ENCODE measurements at places on chromosomes 7 and 10. TPM values are rescaled to one million over a fixed set of nuclear protein-coding genes. Genes with fewer than 3 reads are reported as not detected.
A peak's percentile ranks its signal among the peaks of the same experiment; 100 is the strongest.

Gene ZNF467
- total RNA-seq: 5.8 TPM

Gene SPDYE2B
- total RNA-seq: not detected

Gene FAM25G
- total RNA-seq: not detected

Gene SAMD9L
- total RNA-seq: 2.2 TPM

Gene UTF1
- total RNA-seq: not detected

Gene LRCH4
- 154 TPM for total RNA-seq

Gene TEX47
- not detected for total RNA-seq

- no peak overlapping the region for H3K4me3 ChIP-seq
- H3K36me3 ChIP-seq: no peaks in the 10 kb centered on the region
- no peaks in the 10 kb centered on the region for H3K27me3 ChIP-seq
These were observed 45.1 kb downstream of the DPY19L1 start for GRCh38 chr7:34991938-34992840.

- no peak overlapping the region for H3K27ac ChIP-seq
- H3K27me3 ChIP-seq: no peaks in the 10 kb centered on the region
- no peaks in the 10 kb centered on the region for H3K36me3 ChIP-seq
- DNase-seq: no peak
- H3K4me3 ChIP-seq: no peak overlapping the region
These were observed 23.4 kb upstream of the SLC26A3 start for GRCh38 chr7:107826451-107826850.

DNA sequence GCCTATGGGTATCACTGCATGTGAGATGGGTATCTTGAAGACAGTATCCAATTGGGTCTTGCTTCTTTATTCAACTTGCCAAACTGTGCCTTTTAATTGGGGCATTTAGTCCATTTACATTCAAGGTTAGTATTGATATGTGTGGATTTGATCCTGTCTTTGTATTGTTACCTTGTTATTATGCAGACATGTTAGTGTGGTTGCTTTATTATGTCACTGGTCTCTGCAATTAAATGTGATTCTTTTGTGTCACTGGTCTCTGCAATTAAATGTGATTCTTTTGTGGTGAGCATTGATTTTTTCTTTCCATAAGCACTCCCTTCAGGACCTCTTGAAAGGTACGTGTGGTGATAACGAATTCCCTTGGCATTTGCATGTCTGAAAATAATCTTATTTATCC, 357.8 kb upstream of the STEAP1 start:
- H3K36me3 ChIP-seq: no peaks in the 10 kb centered on the region
- no peaks in the 10 kb centered on the region for H3K4me1 ChIP-seq
- no peak for DNase-seq
- H3K27ac ChIP-seq: no peak overlapping the region
- no peaks in the 10 kb centered on the region for H3K27me3 ChIP-seq

DNA sequence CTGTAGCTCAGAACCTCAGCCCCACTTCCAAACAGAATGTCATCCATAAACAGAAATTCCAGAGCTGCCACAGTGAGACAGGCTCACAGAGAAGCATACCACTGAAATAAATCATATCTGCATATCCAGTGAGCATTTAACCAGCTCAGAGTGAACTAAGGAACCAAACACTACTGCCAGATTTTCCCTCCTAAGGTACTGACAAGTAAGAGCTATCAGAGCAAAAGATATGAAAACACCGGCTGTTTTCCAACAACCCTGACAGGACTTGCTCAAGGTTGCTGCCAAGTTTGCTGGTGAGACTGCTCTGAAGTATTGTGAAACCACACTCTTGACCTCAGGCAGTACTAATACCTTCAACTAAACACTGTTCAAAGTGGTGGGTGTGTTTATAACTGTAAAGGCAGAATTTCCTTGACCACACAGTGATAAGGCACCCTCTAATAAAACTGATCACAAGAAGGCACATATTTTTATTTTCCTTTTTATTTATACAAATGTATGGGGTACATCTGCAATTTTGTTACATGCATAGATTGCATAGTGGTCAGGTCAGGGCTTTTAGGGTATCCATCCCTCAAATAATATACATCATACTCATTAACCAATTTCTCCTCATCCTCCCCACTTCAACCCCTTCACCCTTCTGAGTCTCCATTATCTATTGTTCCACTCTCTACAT, 18.3 kb downstream of the SGMS1 start:
- H3K4me3 ChIP-seq: no peak overlapping the region
- no peaks in the 10 kb centered on the region for H3K27me3 ChIP-seq
- H3K36me3 ChIP-seq: no peaks in the 10 kb centered on the region
- H3K4me1 ChIP-seq: peaks cover 76% of the 10 kb centered on the region
- peak; percentile 85 for DNase-seq

DNA sequence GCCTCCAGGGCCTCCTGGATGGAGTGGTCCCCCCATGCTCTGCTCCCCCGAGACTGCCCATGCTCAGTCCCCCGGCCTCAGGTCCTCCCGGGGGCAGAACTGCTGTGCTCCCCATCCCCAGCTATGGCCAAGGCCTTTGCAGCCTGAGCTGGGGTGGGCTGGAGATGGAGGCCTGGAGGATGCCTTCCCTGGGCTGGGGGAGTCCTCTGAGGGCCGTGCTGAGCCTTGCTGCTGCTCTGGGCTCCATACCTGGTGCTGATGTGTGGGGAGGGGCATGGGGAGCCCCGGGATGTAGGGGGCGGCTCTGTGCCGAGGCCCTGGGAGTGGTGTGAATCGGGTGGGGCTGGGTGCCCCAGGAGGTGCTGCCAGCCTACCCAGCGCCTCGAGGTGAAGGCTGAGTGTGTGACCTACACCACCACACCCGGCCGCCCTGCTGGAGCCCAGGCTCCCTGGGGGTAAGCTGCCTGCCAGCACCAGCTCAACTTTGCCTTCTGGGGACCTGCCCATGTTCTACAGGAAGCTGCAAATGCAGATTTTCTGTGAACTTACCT, 109.5 kb downstream of the UNCX start:
- H3K36me3 ChIP-seq: no peaks in the 10 kb centered on the region
- no peak overlapping the region for H3K27ac ChIP-seq
- DNase-seq: no peak
- peaks cover 64% of the 10 kb centered on the region for H3K27me3 ChIP-seq
- no peak overlapping the region for H3K4me3 ChIP-seq

DNA sequence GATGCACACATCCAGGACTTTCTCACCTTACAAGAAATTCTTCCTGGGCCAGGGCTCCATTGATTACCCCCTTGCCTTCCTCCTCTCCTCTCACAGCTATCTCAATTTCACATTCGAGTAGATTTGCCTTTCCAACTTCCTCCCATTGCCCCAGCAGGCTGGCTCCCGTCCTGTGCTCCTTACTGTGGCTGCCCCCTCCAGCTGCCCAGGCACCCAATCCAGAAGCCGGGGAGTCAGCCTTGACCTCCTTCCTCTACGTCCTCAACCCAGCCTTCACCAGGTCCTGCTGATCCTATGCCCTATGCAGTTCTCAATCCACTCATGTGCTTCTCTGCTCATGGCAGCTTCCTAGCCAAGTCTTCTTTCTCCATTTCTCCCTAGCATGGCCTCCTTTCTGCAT, 85.7 kb upstream of the GPR26 start:
- DNase-seq: no peak
- peaks cover 16% of the 10 kb centered on the region for H3K4me1 ChIP-seq
- no peaks in the 10 kb centered on the region for H3K27me3 ChIP-seq
- no peak overlapping the region for H3K4me3 ChIP-seq
- H3K27ac ChIP-seq: no peak overlapping the region
- no peaks in the 10 kb centered on the region for H3K36me3 ChIP-seq

GRCh38 chr10:31421322-31421721, 102.3 kb downstream of the ZEB1 start:
- H3K27me3 ChIP-seq: no peaks in the 10 kb centered on the region
- peaks cover 39% of the 10 kb centered on the region for H3K4me1 ChIP-seq
- H3K4me3 ChIP-seq: no peak overlapping the region
- H3K27ac ChIP-seq: no peak overlapping the region

DNA sequence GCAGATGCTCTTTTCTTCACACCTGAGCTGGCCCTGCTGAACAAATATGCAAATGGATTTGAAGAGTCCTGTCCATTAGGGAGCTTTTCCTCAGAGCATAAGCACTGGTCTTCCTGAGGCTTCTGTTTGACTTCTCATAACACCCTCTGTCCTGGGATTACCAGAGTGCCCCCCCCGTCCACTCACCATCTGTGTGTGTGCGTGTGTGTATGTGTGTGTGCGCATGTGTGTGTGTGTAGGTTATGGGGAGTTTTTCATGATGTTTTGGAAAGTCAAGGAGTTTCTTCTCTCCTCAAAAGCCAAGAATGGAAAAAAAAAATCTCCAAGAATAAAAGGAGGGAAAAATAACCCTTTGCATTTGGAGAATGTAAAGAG, 57.7 kb upstream of the COMTD1 start:
- H3K27ac ChIP-seq: peak overlapping the region; percentile 90
- no peaks in the 10 kb centered on the region for H3K36me3 ChIP-seq
- H3K4me3 ChIP-seq: no peak overlapping the region
- DNase-seq: no peak
- peaks cover 16% of the 10 kb centered on the region for H3K4me1 ChIP-seq
- H3K27me3 ChIP-seq: no peaks in the 10 kb centered on the region

- DNase-seq: no peak
- H3K27me3 ChIP-seq: no peaks in the 10 kb centered on the region
- no peak overlapping the region for H3K4me3 ChIP-seq
- H3K4me1 ChIP-seq: no peaks in the 10 kb centered on the region
- no peak overlapping the region for H3K27ac ChIP-seq
These were observed 96.3 kb upstream of the CAV2 start for GRCh38 chr7:116403265-116403664.

DNA sequence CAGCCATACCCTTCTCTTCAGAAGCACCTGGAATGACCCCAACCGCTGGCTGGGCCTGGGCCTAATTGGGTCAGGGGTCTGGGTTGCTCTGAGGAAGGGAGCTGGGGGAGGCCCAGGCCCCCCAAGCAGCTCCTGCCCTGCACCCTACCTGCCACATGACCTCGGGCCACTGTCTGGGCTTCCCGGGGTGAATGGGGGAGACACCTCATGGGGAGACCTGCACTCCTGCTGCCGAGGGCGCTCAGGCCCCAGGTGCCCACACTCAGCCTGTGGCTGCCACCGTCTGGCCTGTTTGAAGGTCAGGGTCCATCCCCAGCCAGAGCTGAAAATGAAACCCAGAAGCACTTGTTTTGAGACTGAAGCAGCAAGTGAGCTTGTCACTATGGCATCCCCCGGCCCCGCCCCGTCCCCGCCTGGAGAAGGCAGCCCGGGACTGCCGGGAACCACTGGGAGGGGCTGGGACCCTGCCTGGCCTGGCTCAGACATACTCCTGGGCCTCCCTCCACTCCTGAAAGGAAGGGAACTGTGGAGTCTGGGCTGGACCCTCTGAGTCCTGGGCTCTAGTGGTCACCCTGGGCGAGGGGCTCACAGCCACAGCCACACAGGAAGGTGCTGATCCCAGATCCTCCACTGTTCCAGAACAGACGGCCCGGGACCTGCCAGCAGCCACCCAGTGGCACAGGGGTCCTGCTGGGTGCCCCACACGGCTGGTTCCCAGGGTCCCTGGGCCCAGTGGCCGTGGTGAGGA, 7.4 kb upstream of the MICALL2 start:
- H3K4me3 ChIP-seq: no peak overlapping the region
- peak; percentile 72 for DNase-seq
- peaks cover 29% of the 10 kb centered on the region for H3K4me1 ChIP-seq
- H3K27me3 ChIP-seq: no peaks in the 10 kb centered on the region
- H3K27ac ChIP-seq: peak overlapping the region; percentile 79

DNA sequence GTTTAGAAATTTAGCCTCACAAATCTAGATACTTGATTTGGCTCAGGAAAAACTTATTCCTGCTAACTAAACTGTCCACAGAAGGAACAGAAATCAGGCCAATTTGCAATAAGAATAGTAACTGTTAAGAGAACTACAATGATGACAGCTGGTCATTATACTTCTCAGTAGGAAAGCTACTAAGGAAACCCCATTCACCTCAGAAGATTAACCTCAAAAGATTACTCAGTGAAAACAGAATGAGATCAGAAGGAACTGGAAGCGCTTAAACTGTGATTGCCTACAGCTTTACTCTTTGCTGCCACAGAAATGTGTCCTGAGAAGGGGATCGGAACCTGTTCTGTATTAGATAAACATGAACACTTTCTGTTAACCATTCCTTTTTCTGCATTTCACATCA, 24.3 kb upstream of the DNAJB12 start:
- H3K36me3 ChIP-seq: peaks cover 35% of the 10 kb centered on the region
- no peaks in the 10 kb centered on the region for H3K4me1 ChIP-seq
- no peak overlapping the region for H3K4me3 ChIP-seq

- DNase-seq: no peak
- H3K4me1 ChIP-seq: peaks cover 41% of the 10 kb centered on the region
These were observed 9.1 kb downstream of the VIM start for GRCh38 chr10:17237149-17237527.

GRCh38 chr10:106183041-106183440, 981.5 kb downstream of the SORCS1 start:
- H3K4me1 ChIP-seq: no peaks in the 10 kb centered on the region
- no peak overlapping the region for H3K27ac ChIP-seq
- DNase-seq: no peak
- no peaks in the 10 kb centered on the region for H3K36me3 ChIP-seq
- H3K27me3 ChIP-seq: no peaks in the 10 kb centered on the region

GRCh38 chr10:31582365-31583052, 263.5 kb downstream of the ZEB1 start:
- H3K36me3 ChIP-seq: no peaks in the 10 kb centered on the region
- H3K27ac ChIP-seq: peak overlapping the region; percentile 27
- H3K4me1 ChIP-seq: peaks cover 37% of the 10 kb centered on the region
- no peak overlapping the region for H3K4me3 ChIP-seq
- peak; percentile 81 for DNase-seq
- no peaks in the 10 kb centered on the region for H3K27me3 ChIP-seq

DNA sequence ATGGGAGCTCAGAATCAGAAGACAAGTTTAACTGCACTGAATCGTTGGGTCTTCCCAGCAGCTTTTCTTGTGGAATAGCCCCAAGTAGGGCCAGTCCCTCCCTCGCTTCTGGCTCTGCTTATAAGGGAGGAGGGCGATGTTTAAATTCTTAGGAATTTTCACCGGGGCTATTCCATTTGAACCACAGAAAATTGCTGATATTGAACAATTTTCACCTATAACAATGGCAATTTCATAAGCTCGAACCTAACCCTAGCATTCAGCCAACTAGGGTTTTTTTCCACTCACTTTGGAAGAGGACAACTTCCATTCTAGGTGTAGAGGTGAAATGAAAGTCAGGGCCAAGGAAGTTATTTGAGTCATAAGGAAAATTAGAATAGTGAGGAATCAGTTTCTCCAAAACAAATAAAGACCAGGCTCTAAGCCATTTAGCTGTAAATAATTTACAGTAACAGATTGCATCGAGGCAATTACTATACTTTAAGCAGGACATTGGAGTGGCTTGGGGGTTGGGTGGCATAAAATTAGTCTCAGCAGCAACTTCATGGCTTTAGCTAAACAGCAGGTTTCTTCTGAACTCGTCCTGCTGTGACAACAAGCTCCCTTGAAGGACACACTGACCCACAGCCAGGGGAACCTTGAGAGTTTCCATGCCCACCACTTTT, 1.5 kb upstream of the ATP6V0A4 start:
- H3K27ac ChIP-seq: no peak overlapping the region
- H3K36me3 ChIP-seq: no peaks in the 10 kb centered on the region
- no peaks in the 10 kb centered on the region for H3K27me3 ChIP-seq
- H3K4me1 ChIP-seq: no peaks in the 10 kb centered on the region

- DNase-seq: no peak
- H3K27ac ChIP-seq: no peak overlapping the region
- peaks cover 21% of the 10 kb centered on the region for H3K4me1 ChIP-seq
- H3K36me3 ChIP-seq: no peaks in the 10 kb centered on the region
- H3K27me3 ChIP-seq: peaks cover 7% of the 10 kb centered on the region
These were observed 144.2 kb upstream of the TNRC18 start for GRCh38 chr7:5567790-5568189.

GRCh38 chr7:88202799-88203198, 17.0 kb downstream of the SRI start:
- peaks cover 63% of the 10 kb centered on the region for H3K36me3 ChIP-seq
- no peaks in the 10 kb centered on the region for H3K4me1 ChIP-seq
- H3K27me3 ChIP-seq: no peaks in the 10 kb centered on the region
- H3K4me3 ChIP-seq: no peak overlapping the region
